ENCODE measurements at places on chromosomes 7 and 10. TPM values are rescaled to one million over a fixed set of nuclear protein-coding genes. Genes with fewer than 3 reads are reported as not detected.

DNA sequence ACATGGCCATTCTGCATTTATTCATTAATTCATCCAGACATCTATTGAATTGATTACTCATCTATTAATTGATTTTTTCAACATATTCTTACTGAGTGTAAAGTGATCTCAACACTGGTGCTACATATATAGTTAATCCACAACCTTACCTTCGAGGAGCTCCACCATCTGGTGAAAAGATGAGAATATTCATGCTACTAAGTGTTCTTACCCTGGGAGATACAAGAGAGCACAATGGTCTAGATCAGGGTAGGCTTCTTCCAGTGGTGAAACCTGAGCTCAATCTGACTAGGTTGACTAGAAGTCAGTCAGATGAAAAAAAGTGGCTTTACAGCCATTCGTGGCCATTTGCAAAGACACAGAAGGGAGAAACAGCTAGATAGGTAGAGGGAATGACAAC lies 507.4 kb downstream of the ANKRD7 start:
- DNase-seq: no peak

- DNase-seq: no peak
Measured at GRCh38 chr10:103745341-103746247, 109.8 kb downstream of the SH3PXD2A start.

GRCh38 chr7:96649981-96650380 lies 59.7 kb downstream of the SEM1 start:
- DNase-seq: no peak

The CALY gene
- total RNA-seq: 0.79 TPM

The NPM3 gene
- total RNA-seq: 30.6 TPM

DNA sequence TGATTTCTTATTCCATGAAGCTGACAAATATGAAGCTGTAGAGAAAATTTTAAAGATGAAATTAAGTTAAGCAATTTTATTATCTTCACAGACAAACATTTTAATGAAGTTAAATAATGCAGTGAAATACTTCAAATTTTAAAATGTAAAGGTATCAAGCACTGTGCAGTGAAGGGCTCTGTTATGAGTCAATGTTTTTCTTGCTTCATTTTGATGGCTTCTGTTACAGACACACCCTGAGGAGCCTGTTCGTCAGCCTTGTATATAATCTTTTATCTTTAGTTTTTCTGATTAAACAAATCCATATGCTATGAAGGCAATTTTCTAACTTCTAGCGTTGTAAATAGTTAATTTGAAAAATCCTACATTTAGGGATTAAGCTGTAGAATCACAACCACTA lies 18.5 kb downstream of the VSTM2A start:
- DNase-seq: no peak

DNA sequence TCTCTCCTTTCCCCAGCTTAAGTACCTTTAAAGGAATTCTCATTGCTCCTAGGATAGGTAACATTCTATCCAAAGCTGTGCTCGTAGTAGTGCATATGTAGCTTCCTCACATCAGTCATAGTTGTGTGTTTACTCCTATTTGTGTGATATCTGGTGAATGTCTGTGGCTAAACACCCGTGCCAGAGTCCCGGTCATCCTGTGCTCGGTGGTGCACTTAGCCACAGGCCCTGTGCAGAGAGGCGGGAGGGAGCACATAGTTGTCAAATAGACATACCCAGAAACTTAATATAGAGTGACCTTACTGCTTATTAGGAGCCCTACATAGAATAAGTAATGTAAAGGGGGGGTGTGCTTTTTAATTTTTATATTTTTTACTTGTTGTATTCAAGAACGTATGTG lies 76.6 kb downstream of the RBM33 start:
- no peak for DNase-seq

DNA sequence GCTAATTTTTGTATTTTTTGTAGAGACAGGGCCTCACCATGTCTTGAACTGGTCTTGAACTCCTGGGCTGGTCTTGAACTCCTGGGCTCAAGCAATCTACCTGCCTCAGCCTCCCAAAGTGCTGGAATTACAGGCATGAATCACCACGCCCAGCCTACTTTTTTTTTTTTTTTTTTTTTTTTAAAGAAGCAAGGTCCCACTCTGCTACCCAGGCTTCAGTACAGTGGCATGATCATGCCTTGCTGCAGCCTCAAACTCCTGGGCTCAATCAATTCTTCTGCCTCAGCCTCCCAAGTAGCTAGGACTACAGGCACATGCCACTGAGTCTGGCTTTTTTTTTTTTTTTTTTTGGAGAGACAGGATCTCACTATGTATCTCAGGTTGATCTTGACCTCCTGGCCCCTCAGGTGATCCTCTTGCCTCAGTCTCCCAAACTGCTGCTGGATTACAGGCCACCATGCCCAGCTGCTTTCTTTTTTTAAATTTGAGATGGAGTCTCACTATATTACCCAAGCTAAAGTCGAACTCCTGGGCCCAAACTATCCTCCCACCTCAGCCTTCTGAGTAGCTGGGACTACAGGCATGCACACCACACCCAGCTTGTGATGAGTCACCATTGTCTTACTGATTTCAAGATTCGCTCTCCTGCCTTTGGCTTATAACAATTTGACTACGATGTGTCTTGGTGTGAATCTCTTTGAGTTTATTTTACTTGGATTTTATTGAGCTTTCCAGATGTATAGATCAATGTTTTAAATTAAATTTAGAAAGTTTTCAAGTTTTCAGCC lies 9.0 kb downstream of the RPEL1 start:
- no peak for DNase-seq

- DNase-seq: no peak
Measured at GRCh38 chr7:148304456-148304855, 286.1 kb upstream of the C7orf33 start.

GRCh38 chr7:158741294-158741666 lies 36.7 kb upstream of the NCAPG2 start:
- DNase-seq: no peak

The GGCT gene
- 33.6 TPM for total RNA-seq

All from urinary bladder (tissue), 4 donors.